ENCODE measurements at places on chromosomes 1 and 21. TPM values are rescaled to one million over a fixed set of nuclear protein-coding genes. Genes with fewer than 3 reads are reported as not detected.

- peak; percentile 98 for DNase-seq
Measured at GRCh38 chr21:45427331-45428271, 22.6 kb downstream of the COL18A1 start.

DNA sequence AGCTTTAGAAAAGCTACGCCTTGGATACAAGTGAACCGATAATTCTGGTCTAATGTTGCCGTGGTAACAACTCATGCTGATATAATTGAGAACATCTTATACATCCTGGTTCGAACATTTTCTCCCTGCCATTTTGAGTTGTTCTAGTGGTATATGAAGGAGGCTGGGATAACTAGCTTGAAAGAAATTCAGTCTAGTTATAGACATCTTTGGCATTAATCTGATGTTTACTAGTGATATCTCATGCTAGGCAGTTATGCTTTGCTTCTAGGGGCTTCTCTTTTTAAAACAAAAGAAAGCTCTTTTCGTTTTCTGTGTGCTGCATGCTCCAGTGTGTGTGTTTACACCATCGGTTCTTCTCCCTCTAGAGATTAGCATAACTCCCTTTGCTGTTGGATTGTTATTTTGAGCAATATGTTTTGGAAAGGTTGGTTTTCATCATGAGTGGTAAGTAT is 20.5 kb downstream of the PRKACB start:
- no peak for DNase-seq

Gene YTHDF2
- total RNA-seq, result 94.3 TPM

DNA sequence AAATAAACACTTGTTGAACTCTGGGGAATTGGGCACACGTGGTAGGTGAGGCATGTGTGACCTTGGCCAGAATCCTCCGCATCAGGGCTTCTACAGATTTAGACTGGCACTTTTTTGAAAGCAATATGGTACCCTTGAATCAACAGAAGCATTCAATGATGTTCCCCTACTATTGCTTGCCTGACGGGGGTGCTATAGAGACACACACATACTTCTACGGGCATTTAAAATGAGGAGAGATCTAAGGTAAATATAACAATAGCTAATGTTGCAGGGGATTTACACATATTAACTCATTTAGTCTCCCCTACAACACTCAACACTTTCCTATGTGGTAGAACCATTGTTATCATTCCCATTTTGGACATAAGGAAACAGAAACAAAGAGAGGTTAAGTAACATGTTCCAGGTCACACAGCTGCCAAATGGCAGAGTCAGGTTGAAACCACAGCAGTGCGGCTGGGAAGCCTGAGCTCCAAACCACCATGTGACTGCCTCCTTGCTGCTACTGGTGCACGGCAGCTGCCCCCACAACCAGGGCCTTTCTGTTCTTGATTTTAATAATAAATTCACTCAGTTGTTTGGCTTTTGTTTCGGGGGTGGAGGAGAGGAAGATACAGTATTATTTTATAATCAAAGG is 147.4 kb downstream of the ZNF281 start:
- no peak for DNase-seq

GRCh38 chr1:111837393-111837792 is 81.7 kb downstream of the DDX20 start:
- no peak for DNase-seq

GRCh38 chr21:45579383-45580180 is 37.3 kb upstream of the SLC19A1 start:
- no peak for DNase-seq

DNA sequence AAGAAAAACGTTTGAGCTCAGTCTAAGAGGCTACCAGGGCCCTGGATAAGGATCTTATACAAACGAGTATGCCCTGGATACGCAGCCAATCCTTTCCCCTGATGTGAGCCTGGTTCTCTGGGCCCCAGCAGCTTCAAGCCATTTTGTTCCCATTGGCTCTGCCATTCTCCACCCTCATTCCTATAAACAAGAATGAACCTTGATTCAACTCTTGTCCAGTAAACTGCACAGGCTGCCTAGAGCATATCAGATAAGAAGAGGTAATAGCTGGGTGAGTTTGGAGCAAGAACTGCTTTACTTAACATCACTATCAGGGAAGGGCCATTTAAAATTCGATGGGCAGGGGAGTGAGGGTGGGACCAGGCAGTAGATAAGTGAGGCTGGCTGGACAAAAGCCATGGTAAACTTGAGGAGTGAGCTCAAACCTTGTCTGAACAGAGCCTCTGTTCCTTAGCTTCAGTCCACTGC is 11.3 kb downstream of the BTG2 start:
- peak; percentile 31 for DNase-seq

DNA sequence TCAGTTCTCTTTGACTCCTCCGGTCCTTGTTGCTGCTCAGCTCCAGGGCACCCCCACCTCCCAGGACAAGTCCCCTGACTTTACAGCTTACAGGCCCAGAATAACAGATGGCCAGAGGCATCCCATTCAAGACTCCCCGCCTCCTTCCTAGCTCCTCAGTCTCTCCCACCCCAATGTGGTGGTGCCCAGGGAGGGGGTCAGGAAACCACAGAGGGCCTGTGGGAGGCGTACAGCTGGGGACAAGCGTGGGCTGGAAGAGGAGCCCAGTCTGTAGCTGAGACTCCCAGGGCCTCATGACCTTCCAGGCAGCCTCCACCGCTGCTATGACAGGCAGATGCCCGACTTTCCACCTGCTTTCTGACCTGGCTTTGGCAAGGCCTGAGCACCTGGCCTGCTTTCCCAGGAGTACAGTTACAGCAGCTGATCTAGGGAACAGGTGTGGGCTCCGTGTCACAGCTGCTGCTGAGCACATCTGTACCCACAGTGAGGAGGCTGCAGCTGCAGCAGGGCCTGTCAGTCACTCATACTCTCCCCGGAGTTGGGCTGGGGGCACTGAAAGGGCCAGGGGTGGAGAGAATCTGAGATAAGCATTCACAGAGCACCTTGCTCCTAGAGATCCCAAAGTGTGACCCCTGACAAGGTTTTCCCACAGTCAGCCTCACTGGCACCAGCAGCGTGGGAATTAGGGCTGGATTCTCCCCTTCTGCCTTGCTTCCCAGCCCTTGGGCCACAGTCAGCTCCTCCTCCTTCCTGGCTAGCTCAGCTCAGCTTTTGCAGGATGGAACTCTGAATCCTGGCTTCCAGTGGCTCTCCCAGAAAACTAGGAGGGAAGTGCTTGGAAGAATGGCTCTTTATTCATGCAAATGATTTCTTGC is 7.1 kb upstream of the NAV1 start:
- DNase-seq, result no peak

Gene ELF3
- total RNA-seq, result not detected

DNA sequence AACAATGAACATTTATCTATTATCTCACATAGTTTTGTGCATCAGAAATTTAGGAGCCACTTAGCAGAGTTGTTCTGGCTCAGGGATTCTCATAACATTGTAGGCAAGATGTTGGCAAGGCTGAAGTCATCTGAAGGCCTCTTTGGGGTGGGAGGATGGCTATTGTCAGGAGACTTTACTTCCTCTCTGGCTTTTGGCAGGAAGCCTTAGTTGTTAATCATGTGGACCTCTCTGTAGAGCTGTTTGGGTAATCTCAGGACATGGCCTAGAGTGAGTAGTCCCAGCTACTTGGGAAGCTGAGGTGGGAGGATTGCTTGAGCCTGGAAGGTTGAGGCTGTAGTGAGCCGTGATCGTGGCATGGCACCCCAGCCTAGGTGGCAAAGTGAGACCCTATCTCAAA is 40.2 kb downstream of the RASAL2 start:
- DNase-seq, result peak; percentile 82

Gene PDE9A
- 0.90 TPM for total RNA-seq

Gene CHIA
- not detected for total RNA-seq

GRCh38 chr1:3767328-3767925 is 5.1 kb upstream of the SMIM1 start:
- DNase-seq, result no peak

DNA sequence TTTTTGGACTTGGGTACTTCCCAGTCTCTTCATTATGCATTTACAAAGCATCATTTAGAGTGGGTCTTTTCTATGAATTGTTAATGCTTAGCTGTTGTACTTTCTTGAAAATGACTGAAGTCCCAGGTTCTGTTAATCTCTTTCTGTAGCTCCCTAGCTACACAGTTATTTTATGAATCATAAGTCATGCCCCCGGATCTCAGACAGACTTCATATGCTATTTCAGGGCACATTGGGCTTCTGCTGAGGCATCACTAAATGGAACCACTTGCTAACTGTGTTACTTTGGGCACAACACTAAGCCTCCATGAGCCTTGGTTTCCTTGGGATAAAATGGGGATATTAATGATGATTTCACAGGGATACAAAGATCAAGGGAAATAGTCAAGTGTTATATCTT is 55.5 kb upstream of the RBM15 start:
- peak; percentile 28 for DNase-seq

GRCh38 chr1:211336161-211336560 is 9.5 kb downstream of the TRAF5 start:
- DNase-seq, result no peak

Gene GBP7
- total RNA-seq, result not detected

DNA sequence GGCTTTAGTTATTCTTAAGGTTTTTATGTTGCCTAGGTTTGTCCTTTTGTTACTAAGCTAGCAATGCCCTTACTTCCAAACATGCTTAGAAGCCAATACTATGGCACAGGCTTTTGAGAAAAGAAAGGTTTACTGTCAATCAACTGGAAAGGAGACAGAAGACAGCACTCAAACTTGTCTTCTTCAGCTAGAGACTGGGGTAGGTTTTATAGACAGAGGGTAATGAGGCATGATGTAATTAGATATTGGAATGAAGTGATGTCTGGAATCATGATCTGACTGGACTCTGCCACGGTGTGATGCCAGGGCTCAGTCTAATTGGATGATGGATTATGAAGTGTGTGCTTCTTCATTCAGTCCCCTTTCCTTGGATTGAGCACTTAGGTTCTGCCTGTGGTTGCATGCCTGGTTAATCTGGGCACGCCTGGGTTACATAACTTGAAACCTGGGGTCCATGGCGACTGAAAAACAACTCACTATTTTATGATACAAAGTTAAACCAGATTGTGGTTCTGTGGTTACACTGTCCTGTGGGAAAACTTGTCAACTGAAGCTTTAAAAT is 625.8 kb downstream of the BRINP3 start:
- DNase-seq, result no peak

Gene COL18A1
- total RNA-seq, result 4.3 TPM

DNA sequence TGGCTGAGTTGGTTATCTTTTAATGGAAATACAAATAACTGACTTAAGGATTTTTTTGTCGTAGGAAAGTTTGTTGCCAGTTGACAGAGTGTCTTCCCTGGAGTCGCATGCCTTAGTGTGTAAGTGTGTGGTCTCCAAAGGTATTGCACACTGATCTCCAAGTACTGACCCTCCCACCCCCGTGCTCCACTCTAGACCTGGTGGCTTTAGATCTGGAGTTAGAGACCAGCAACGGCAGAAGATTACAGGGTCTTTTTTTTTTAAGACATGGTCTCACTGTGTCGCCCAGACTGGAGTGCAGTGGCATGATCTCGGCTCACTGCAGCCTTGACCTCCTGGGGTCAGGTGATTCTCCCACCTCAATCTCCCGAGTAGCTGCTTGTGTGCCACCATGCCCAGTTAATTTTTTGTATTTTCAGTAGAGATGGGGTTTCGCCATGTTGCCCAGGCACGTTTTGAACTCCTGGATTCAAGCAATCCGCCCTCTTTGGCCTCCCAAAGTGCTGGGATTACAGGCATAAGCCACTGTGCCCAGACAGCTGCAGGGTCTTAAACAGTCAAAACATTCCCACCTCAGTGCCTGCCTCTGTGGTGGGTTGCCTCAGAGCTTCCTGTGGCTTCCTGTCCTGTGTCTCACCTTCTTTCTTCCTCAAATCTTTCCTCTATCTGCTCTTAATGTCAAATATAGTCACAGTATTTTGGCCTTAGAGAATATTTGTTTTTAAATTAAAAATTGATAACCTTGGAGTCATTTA is 6.9 kb downstream of the TRAPPC10 start:
- DNase-seq, result no peak

GRCh38 chr1:169460191-169460833 is 25.4 kb downstream of the SLC19A2 start:
- peak; percentile 28 for DNase-seq

Gene OR2L5
- total RNA-seq, result not detected

Gene SLC1A7
- total RNA-seq, result not detected
